HCEC 1CT (cell line): ENCODE measurements at places on chromosomes 11 and 22.
A peak's percentile ranks its signal among the peaks of the same experiment; 100 is the strongest.

DNA sequence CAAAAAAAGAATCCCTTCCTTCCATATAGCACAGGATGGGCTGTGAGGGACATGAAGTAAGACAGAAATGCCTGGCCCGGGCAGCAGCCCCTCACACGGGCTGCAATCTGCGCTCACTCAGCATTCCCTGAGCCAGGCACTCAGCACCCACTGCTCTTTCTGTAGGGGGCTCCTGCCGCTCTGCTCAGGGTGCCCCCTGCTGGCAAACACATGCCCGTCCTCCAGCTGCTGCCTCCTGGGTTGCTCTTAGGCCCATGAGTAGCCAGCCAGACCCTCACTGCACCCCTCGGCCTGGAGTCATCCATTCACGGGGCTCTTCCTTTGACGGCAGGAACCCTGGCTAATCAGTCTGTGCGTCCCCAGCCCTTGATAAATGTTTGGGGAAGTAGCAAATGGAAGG lies 6.9 kb downstream of the MCAT start:
- no peak for DNase-seq

DNA sequence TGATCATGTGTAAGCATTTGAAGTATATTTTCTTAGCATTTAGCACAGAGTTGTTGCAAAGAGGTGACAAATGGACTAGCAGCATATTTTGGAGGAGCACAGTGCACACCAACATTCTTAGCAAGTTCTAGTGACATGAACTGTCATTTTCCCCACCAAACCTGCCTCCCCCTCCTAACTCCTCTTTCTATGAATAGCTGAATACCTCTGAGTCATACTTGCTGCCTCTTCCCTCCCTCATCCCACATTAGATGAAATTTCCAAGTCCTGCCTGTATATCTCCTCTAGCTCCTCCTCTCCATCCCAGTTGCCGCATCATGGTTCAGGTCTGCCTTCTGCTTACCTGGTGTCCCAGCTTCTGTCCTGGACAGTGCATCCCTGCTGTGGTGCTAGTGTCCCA lies 7.2 kb downstream of the OSBP2 start:
- DNase-seq: peak; percentile 35

GRCh38 chr11:46991391-46991790 lies 54.8 kb downstream of the CSTPP1 start:
- DNase-seq: no peak

DNA sequence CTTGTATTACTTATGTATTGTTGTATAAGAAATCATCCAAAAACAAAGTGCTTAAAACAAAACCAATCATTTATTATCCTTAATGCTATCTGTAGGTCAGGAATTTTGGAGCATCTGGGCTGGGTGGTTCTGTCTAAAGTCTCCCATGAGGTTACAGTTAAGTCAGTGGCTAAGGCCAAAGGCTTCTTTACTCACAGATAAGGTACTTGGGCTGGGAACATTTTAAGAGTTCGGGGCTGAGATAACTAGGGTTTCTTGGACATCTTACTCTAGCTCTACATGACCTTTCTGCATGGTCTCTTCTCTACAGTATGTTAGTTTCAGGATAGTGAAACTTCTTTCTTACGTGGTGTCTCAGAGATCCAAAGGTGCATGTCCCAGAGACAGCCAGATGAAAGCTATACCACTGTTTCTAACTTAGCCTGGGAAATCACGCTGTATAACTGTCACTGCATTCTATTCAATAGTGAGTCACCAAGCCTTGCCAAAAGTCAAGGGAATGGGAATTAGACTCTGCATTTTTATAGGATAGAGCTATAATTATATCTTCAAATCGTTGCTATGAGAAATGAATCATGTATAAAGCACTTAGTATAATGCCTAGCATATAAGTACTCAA lies 29.6 kb downstream of the SOX6 start:
- no peak for DNase-seq

DNA sequence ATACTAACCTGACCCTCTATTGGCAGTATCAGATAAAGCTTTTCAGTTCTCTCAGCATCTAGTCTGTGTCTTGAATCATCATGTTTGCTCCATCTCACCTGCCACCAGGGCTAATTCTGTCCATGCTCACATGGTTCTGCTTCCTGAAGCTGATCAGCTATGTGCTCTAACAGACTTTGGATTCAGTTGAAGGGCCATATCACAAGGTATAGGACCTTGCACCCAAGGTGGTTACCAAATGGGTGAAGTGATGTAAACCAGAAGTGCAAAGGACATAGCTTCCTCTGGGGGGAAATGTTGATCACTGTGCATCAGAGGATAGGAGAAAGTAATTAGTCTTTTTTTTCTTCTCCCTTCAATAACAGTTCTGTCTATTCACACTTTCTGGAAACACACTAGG lies 417.0 kb upstream of the ANO5 start:
- DNase-seq: no peak

GRCh38 chr11:61531044-61531443 lies 22.5 kb downstream of the LRRC10B start:
- no peak for DNase-seq

GRCh38 chr11:118079491-118079890 lies 2.6 kb downstream of the TMPRSS4 start:
- DNase-seq: no peak

DNA sequence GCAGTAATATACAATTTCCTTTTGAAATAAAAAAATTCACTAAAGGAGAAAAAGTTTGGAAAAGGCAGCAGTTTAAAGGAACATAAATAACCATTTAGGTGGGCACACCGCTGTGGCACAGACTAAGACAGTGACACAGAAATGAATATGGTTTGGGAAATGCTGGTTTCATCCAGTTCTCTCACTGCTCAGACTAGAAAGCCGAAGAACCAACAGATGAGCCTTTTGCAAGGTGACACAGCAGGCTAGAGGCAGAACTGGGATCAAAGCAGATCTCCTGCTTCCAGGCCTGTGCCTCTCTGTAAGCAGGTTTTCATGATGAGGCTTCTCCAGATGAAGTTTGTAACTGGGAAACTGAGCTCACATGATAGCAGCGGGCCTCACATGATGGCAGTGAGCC lies 380.0 kb upstream of the NARS2 start:
- DNase-seq: no peak

GRCh38 chr11:94218372-94218771 lies 86.0 kb upstream of the IZUMO1R start:
- DNase-seq: no peak

DNA sequence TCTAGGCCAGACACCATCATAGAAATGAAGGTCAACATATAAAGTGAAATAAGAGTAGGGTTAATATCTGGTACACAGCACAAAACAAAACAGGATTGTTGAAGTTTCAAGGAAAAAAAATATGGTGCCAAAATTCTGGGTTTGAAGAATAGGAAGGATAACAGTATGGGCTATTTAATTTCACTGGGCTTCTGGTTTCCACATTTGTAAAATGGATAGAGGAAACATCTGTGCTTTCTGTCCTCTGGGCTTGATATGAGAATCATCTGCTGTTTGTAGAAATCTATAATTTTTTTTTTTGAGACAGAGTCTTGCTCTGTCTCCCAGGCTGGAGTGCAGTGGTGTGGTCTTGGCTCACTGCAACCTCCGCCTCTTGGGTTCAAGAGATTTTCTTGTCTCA lies 13.8 kb upstream of the OR10V1 start:
- no peak for DNase-seq

DNA sequence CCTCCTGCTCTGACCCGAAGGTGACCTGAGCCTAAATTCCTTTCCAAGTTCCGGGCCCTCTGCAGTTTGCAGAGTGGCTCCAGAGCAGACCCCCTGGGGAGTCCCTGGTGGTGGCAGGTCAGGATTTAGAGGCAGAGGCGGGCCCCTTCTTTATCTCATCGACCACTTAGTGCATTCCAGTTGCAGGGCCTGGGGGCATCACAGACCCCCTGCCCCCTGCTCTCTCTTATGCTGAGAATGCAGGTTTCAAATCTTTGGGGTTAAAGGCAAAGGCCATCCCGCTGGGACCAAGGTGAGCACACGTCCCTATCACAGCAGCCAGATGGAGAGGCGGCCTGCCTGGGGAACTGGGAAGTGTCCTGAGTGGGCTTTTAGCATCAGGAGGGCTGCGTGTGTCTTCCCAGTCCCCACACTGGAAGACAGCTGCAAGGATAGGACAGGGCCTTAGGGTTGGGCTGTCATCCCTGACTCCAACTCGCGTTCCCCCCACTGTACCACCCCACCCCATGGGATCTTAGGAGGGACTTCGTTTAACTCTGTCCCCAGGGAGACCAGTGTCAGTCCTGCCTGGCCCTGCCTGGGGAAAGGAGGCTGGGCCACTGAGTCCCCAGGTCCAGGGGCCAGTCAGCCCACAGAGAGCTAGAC lies 11.3 kb downstream of the DERL3 start:
- no peak for DNase-seq

DNA sequence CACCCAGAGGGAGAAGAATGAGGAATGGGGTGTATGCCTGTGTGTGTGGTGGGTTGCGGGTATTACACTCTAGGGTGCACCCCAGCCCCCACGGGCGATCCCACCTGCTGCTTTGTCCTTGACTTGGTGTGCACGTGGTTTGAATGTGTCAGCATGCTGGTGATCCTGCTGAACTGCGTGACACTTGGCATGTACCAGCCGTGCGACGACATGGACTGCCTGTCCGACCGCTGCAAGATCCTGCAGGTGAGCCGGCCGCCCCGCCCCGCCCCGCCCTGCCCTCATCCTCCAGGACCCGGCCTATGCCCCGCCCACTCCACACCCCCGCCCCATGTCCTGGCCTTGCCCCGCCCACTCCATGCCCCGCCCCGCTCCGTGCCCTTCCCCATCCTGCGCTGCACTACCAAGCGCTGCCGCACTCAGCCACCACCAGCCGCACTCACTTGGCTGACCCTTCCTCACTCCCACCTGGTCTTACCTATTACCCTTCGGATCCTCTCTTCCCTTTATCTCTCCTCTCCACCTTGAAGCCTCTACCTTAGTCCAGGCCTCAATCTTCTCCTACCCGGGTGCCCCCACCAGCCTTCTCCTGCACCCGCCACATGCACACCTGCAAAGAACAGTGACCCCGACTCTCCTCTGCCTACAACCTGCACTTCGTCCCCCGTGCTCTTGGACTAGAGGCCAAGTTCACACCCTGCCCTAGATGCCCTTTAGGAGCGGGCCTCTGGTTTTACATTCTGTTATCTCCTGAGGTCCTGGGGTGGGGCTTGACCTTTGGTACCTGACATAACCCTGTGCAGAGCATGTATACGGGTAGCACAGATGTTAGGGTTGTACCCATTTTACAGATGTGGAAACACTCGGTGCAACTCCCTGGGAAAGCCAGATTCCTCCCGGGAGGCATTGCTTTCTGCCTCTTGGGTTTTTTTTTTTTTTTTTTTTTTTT lies 27.7 kb downstream of the CACNA1I start:
- DNase-seq: no peak

- DNase-seq: no peak
Measured at GRCh38 chr22:24429411-24430365, 2.3 kb downstream of the ADORA2A start.

GRCh38 chr11:133902506-133902905 lies 54.3 kb downstream of the IGSF9B start:
- no peak for DNase-seq

GRCh38 chr11:128165572-128165971 lies 421.8 kb downstream of the ETS1 start:
- DNase-seq: no peak

- DNase-seq: no peak
Measured at GRCh38 chr22:48629631-48630432, 1197.8 kb downstream of the BRD1 start.

DNA sequence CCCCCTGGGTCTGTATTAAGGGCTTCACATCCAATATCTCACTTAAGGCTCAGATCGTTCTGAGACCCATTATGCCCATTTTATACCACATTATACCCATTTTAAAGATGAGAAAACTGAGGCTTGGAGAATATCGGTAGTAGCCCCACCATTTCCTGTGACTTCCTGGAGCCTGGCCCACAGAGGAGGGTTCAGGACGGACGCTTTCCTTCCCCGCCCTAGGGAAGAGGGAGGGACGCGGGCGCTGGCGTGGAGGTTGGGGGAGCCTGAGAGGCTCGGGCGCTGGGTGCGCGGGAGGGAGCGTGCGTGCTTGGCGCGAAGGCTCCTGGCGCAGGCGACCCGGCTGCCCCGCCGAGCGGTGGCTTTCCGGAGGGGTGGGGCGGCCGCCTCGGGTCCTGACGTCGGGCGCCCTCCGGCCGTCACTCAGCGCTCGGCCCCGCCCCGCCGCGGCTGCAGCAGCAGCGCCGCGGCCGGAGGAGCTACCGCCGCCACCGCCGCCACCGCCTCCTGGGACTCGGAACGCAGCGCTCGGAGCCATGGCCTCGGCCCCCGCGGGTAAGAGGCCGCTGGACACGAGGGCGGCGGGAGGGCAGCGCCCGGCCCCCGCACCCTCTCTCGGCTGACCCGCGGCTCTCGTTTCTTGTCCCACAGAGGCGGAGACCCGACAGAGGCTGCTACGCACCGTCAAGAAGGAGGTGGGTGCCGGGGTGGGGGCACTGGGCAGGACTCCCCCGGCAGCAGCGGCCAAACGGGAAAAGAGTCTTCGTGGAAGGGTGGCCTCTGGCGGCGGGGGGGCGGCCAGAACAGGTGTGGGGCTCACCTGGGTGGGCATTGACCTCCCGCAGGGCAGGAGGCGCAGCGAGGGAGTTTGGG lies at the start of gene SGSM1:
Gene SGSM1, plus strand, starts transcription at position 422 of the 873 bp plus-strand sequence. Its CDS starts 115 bp downstream, at position 537.
- peak; percentile 29 for DNase-seq

GRCh38 chr11:33531743-33532181 lies 168.9 kb downstream of the C11orf91 start:
- DNase-seq: peak; percentile 81

- no peak for DNase-seq
Measured at GRCh38 chr11:61596542-61596941, 15.7 kb upstream of the SYT7 start.

DNA sequence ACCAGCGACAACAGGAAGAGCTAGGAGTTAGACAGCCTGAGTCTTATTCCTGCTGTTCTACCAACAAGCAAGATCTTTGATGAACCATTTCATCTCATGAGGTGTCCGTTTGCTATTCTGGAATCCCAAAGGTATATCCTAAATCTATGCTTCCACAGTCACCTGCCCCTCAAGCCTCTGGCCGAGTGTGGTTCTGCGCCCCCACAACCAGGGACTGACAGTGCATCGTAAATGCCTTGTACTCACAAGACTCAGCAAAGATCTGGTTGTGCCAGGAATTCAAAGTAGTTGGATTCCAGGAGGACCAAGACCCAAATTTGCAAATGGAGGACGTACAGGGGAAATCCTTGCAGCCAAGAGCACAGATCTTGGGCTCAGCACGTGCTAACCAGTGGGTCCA lies 47.5 kb upstream of the JAM3 start:
- DNase-seq: no peak

- no peak for DNase-seq
Measured at GRCh38 chr11:6602096-6602940, 1.1 kb downstream of the RRP8 start.

- DNase-seq: no peak
Measured at GRCh38 chr11:133966921-133967598, 10.3 kb upstream of the IGSF9B start.

GRCh38 chr11:117986981-117987574 lies 884 bp downstream of the IL10RA start:
- DNase-seq: no peak

GRCh38 chr11:130652671-130653335 lies 204.4 kb downstream of the ADAMTS15 start:
- peak; percentile 13 for DNase-seq

- peak; percentile 77 for DNase-seq
Measured at GRCh38 chr11:95567685-95568084, 221.9 kb downstream of the FAM76B start.
